H4 (cell line): ENCODE measurements at places on chromosomes 7 and 10. TPM values are rescaled to one million over a fixed set of nuclear protein-coding genes. Genes with fewer than 3 reads are reported as not detected.

OR2A7 gene
- not detected in 2 replicates for total RNA-seq

PLA2G12B gene
- total RNA-seq = not detected in 2 replicates

CYP2C19 gene
- not detected in 2 replicates for total RNA-seq

CYP3A4 gene
- total RNA-seq = not detected in 2 replicates

EN2 gene
- 0.16 and 0.29 TPM in 2 replicates for total RNA-seq

DRGX gene
- total RNA-seq = not detected in 2 replicates

CNPY1 gene
- 0.08 TPM in 1 of 2 replicates, not detected in the other for total RNA-seq

FZD1 gene
- total RNA-seq = 6.1 and 6.9 TPM in 2 replicates

SPDYE5 gene
- total RNA-seq = not detected in 2 replicates

GIMAP6 gene
- total RNA-seq = 0.41 and 0.56 TPM in 2 replicates

ADAP1 gene
- total RNA-seq = 0.82 and 1.4 TPM in 2 replicates

PRF1 gene
- not detected in 2 replicates for total RNA-seq

UCN3 gene
- not detected in 2 replicates for total RNA-seq

TBX20 gene
- 1.5 and 2.3 TPM in 2 replicates for total RNA-seq

CFAP69 gene
- total RNA-seq = 1.3 and 1.8 TPM in 2 replicates

GRCh38 chr10:119406601-119407253, 135.8 kb downstream of the RGS10 start:
- no peak for DNase-seq

- DNase-seq = no peak
Observed at GRCh38 chr10:73902351-73902750, 8.6 kb upstream of the PLAU start.

GRCh38 chr7:11779864-11780674, 51.9 kb downstream of the THSD7A start:
- no peak for DNase-seq

GRCh38 chr10:52232561-52233350, 81.3 kb upstream of the DKK1 start:
- DNase-seq = no peak

GRCh38 chr10:51508156-51508555, 191.2 kb downstream of the CSTF2T start:
- DNase-seq = no peak

DNA sequence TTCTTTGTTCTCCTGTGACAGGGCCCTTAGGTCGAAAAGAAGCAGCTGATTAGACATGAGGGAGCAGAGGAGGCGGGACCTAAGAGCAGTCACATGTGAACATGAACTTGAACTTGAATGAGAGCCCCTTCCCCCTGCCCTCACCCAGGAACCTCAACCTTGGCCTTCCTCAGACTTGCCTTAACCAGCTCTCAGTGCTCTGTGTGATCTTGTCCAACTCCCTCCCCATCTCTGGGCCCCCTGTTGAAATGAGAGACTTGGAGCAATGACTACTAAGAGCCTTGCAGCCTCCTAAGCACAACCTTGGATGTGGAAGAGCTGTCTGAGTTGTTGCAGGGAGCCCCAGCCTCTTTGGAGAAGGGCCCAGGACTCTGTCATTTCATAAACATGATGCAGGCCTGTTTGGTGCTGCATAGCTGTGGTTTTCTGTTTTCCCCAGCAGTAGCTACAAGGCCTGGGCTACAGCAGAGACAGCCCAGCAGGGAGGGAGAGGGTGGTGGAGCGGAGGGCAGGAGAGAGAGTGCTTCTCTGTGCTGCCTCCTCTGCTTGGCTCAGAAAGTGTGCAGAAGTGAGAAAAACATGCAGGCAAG, 123.9 kb upstream of the ZMIZ1 start:
- DNase-seq = peak; percentile 92

GRCh38 chr7:73730485-73730884, 8.1 kb downstream of the ABHD11 start:
- DNase-seq = no peak

DNA sequence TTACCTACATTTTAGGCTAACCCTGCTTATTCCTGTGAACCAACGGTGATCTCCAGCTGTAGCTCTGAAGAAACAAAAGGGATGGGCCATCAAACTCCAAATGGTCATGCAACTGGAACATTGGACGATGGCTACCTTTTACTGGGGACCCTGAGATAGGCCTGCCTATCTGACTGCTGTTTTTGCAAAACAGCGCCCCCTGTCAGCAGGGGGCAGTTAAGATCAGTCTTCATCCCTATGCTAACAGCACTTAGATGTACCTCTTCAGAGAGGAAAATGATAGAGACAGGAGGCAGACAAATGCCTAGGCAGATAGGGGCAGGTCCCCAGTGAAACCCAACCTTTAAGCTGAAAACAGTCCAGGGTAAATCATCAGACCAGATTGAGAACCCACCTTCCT, 1085.4 kb upstream of the SORCS1 start:
- no peak for DNase-seq

GRCh38 chr7:128458956-128459355, 3.3 kb downstream of the HILPDA start:
- DNase-seq = no peak

- no peak for DNase-seq
Observed at GRCh38 chr7:27173511-27173955, 587 bp downstream of the HOXA10 start.

DNA sequence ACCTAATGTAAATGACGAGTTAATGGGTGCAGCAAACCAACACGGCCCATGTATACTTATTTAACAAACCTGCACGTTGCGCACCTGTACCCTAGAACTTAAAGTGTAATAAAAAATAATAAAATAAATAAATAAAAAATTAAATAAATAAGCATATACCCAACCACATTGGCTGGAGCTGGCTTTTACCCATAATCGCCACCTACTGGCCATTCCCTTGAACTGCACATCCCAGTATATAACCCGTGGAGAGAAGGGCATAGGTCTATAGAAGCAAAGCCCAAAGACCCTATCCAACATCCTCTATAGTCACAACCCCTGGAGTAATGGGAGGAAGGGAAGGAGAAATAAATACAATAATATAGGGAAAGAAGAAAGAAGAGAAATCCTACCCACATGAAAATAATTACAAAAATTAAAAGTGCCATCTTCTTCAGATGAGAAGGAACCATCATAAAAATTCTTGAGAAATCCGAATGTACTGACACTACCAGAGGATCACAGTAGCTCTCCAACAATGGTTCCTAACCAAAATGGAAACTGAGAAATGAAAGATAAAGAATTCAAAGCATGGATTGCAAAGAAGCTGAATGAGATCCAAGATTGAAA, 65.6 kb downstream of the TWIST1 start:
- peak; percentile 61 for DNase-seq

- peak; percentile 70 for DNase-seq
Observed at GRCh38 chr10:79380125-79380945, 33.1 kb downstream of the PPIF start.

GRCh38 chr7:41047789-41048191, 655.1 kb downstream of the INHBA start:
- no peak for DNase-seq

DNA sequence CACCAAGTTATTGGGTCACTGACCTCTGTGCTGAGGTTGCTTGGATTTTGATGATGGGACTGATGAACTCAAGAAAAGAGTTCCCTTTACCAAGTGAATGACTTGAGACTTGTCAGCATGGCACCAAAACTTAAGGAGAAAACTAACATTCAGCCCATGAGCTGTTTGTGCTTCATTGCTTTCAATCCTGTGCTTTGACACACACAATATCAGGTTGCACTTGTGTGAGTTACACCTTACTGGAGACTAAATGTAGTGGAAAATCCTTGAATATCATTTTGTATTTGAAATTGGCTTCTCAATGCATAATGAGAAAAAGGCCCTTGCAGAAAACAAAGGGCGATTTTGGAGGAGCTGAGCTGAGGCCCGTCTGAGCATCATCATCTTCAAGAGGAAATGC, 2.7 kb downstream of the BAG3 start:
- DNase-seq = no peak

GRCh38 chr10:119518176-119518575, 24.3 kb downstream of the RGS10 start:
- no peak for DNase-seq

DNA sequence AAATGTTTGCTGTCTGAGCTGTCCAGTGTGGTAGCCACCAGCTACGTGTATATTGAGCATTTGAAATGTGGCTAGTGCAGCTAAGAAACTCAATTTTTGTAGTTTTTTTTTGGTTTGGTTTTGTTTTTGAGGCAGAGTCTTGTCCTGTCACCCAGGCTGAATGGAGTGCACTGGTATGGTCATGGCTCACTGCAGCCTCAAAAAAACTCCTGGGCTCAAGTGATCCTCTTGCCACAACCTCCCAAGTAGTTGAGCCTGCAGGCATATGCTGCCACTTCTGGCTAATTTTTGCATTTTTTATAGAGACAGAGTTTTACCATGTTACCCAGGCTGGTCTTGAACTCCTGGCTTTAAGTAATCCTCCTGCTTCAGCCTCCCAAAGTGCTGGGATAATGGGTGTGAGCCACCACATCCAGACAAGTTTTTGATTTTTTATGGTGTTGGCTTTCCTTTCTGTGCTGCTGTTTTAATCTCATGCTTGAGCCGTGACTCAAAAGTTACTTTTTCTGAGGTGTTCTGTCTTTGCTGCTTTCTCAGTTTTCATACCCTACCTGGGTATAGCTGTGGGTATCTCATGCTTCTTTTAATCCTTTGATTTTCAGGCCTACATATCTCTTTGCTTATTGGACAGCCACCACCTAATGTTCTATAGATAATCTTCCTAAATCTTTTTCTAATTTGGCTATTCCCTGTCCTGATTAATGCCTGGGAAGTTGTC, 16.0 kb downstream of the WAC start:
- DNase-seq = no peak

GRCh38 chr7:117555260-117555659, 75.4 kb downstream of the CFTR start:
- no peak for DNase-seq

GRCh38 chr10:133276435-133277201, at the start of gene ADAM8:
TSS of gene ADAM8 (minus strand) at chr10:133276868. CDS start at chr10:133276817, 51 bp downstream.
- DNase-seq = no peak

DNA sequence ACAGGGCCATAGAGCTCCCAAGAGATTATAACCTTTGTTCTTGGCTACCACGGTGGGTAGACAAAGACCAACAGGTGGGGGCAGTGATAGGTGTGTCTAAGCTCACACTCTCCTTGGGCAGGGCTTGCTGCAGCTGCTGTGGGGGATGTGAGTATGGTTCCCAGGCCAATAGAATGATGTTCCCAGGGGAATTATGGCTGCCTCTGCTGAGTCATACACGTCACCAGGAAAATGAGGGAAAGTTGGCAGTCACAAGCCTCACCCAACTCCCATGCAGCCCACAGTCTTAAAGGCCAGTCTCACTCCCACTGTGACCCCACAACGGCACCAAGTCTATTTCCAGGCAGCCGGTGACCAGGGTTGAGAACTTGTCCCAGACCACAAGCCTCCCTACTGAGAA, 453.4 kb upstream of the PODXL start:
- peak; percentile 37 for DNase-seq

- DNase-seq = no peak
Observed at GRCh38 chr7:136655414-136655813, 213.0 kb upstream of the CHRM2 start.

DNA sequence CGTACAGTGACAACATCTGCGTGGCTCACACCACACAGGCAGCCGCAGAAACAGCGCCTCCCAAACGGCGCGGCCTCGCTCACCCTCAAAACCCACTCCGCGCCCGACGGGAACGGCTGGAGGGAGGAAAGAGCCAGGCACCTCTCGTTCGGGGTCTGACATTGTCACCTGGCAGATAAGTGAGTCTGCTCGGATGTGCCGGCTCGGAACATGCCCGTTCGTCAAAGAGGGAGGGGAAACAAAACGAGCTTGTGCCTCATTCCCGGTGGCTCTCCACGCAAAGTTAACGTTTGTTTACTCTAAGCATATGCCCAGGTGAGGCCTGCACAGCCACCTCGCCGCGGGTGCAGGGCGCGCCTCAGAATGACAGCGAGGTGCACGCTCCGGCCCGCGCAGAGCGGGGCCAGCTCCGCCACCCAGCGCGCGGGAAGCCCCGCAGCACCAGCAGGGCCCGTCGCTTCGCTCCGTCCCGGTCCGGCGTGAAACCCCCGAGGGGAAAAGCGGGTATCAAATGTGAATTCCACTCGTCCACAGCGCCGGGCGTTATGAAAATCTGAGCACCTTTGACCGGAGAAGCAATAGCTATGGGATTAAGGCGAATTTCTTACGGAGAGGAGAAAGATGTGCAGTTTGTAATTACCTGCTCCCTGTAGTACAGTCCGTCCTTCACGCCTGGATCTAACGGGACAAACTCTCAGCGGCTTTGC, 13.1 kb downstream of the CNPY1 start:
- no peak for DNase-seq

- DNase-seq = no peak
Observed at GRCh38 chr10:48924988-48925387, 14.7 kb downstream of the LRRC18 start.

DNA sequence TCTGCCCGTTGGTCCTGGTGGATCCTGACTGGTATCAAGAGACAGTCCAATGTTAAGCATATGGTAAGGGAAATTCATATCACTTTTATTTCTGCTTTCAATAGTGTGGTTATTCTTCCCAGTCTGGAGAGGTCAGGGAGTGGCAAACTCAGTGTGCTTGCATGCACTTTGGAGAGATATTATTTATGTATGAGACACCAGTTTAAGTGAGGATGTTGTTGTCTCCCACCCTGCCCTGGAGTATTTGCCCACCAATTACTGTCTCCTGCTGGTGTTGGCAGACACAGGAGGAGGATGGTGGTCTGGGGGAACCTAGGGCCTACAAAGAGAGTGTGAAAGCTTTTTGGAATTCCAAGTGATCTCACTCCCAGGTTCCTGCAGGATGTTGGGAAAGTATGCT, 59.7 kb downstream of the OR13A1 start:
- DNase-seq = no peak

- no peak for DNase-seq
Observed at GRCh38 chr10:283916-284356, 148.7 kb downstream of the ZMYND11 start.

GRCh38 chr10:122154031-122154544, 117.0 kb upstream of the BTBD16 start:
- DNase-seq = no peak

DNA sequence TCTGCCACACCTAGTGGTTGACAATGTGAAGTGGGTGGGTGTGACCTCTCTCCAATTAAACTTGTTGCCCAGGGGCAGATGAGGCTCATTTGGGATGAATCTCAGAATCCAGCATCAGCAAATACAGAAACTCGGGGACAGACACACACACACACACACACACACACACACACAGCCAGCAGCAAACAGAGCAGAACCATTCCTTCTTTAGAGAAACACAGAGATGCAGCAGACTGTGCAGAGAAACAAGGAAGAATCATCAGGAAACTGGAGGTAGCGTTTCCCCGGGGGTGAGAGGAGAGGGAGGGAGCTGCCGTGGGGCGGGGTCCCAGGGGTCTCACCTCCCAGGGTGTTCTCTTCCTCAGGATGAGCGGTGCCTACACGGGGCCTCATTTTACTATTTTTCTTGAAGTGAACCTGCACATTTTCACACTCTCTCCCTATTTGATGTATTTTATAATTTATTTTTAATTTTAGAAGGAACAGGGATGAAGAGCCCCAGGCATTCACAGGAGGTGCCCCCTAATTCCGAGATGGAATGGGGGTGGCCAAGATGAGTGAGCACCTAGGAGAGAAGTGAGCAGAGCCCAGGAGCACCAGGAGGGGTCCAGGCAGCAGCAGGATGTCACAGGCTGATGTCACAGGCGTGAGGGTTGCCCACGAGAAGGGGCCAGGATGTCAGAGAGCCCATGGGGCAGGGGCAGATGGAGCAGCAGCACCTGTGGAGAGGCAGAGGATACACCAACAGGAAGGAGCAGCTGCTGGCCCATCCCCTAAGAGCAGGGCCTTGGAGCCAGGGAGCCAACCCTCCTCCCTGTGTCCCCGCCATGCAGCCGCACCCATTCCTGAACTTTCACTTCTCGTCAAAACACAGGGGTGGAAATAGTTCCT, 85.3 kb upstream of the PPP2R2D start:
- no peak for DNase-seq

- DNase-seq = no peak
Observed at GRCh38 chr10:123958241-123958640, 66.6 kb upstream of the CPXM2 start.

GRCh38 chr7:99372275-99373090, 2.0 kb upstream of the ARPC1B start:
- DNase-seq = no peak
